Activated CD4-positive, CD25-positive, alpha-beta regulatory T cell treated with anti-CD3 and anti-CD28 coated beads, Interleukin-2, amount 50 U/mL, for 72 hours (primary cell): ENCODE measurements at places on chromosomes 5 and 9.

DNA sequence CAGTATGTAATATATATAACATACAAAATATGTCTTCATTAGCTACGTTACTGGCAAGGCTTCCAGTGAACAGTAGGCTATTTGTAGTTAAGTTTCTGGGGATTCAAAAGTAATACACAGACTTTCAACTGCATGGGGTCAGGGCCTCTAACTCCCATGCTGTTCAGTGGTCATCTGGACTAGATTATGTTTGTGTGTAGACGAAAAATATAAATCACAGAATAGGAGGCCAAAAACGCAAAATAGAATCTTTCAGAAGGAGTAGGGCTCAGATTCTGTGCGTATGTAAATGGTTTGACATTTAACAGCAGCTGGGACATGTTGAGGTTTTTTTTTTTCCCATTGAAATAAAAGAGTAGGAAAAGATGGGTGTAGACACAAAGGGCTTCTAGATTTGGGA lies 1048.7 kb upstream of the WWC1 start:
- no peak for DNase-seq

DNA sequence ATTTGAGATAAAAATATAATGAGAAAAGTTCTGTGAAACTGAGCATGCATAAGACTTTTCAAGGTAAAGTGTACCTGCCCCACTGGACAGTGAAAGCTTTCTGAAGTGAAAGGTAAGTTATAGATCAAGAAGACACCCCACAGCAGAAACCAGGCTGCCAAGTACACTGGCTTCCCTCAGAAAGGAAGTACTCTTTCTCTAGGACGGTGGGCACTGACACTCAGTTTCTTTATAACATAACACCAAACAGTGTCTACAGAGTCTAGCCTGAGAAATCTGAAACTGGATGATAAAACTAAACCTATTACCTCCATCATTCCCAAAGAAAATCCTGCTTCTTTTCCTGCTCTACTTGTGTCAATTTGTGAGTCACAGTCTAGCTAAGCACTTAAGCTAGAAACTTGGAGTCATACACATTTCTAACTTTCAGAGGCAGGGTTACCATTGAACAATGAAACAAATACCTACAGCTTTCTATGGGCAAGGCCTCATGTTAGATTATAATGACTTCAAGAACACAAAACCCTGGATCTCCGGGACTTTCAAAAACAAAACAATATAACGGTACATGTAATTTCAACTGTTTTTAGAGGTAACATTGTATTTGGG lies 136.7 kb downstream of the CPLANE1 start:
- no peak for DNase-seq

DNA sequence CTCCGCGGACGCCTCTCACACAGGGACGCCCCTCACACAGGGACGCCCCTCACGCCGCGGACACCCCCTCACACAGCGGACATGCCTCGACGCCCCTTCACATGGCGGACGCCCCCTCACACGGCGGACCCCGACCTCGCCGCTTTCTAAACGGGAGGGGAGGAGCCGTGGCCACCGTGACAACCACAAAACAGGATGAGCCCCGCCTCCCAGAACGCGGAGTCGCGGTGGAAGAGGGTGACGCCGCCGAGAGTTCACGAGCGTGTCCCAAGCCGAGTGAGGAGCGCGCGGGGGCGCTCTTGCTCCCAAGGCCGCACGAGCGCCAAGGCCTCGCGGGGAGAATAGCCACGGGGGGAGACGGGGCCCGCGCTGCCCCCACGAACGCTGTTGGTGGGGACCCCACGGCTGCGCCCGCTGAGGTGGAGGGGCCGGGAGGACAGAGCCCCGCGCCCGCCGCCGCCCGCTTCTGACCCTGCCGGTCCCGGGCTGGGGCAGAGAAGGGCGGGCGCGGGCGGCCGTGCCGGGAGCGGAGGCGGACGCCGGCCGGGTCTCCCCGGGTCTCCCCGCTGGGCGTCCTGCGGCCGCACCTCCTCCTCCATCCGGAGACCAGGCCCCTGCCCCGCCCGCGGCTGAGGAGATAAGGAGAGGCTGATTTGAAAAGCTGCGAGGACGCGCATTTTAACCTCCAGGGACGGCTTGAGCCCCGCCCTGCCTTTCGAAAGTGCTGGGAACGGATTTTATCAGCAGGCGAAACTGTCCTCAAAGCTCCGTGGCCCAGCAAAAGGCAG lies 3.9 kb upstream of the NKD2 start:
- peak; percentile 34 for DNase-seq

- peak; percentile 4 for DNase-seq
Measured at GRCh38 chr9:98135938-98136337, 16.9 kb upstream of the TRIM14 start.
